ENCODE measurements at places on chromosomes 1 and 21. TPM values are rescaled to one million over a fixed set of nuclear protein-coding genes. Genes with fewer than 3 reads are reported as not detected.

DNA sequence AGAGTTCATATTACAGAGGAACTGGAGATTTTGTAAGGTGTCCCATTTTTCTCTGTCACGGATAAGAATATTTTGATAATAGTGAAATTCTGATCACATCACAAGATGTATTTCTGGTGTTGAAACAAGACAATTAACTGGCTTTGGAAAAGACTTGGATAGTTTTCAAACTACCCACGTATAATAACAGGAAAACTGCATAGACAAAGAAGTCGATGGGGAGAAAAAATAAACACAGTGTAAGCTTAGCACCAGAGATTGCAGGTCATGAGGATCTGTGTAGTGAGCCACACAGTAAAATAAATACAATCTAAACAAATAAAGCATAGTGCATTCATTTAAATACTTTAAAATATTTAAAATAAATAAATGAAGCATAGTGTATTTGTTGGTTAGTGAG, 452.3 kb upstream of the ADAMTS5 start:
- DNase-seq, result no peak
- H3K4me3 ChIP-seq, result no peak overlapping the region
- H3K27me3 ChIP-seq, result no peaks in the 10 kb centered on the region
- H3K27ac ChIP-seq, result no peak overlapping the region

WNT9A gene
- 11.6 TPM for total RNA-seq

ADAMTS4 gene
- 9.9 TPM for total RNA-seq

- no peak for DNase-seq
- peaks cover 15% of the 10 kb centered on the region for H3K4me1 ChIP-seq
- H3K4me3 ChIP-seq, result no peak overlapping the region
- H3K27ac ChIP-seq, result no peak overlapping the region
- no peaks in the 10 kb centered on the region for H3K36me3 ChIP-seq
- H3K27me3 ChIP-seq, result no peaks in the 10 kb centered on the region
Measured at GRCh38 chr1:183732236-183732880, 72.6 kb upstream of the RGL1 start.

DNA sequence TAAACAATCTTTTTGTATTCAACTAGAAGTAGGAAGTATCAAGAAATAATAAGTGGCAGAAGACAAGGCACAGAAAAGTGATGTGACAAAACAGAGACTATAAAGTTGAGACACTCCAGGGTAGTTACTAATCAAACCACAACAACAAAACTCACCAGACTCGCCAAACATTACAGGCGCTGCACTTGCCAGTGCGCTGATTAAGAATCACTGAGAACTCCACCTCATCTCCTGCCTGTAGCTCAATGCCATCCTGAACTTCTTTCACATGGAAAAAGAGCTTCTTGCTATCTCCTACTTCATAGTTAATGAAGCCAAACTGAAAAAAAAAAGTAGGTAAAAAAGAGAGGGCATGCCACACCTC, 2.8 kb upstream of the NRAS start:
- H3K4me1 ChIP-seq, result peaks cover 11% of the 10 kb centered on the region
- no peak overlapping the region for H3K4me3 ChIP-seq
- H3K27me3 ChIP-seq, result no peaks in the 10 kb centered on the region
- H3K27ac ChIP-seq, result no peak overlapping the region
- no peak for DNase-seq
- H3K36me3 ChIP-seq, result peaks cover 69% of the 10 kb centered on the region

- no peaks in the 10 kb centered on the region for H3K4me1 ChIP-seq
- no peaks in the 10 kb centered on the region for H3K27me3 ChIP-seq
- H3K27ac ChIP-seq, result no peak overlapping the region
Measured at GRCh38 chr1:198101716-198102453, 54.9 kb upstream of the NEK7 start.

S100B gene
- total RNA-seq, result 1.8 TPM

DTL gene
- 4.5 TPM for total RNA-seq

DNA sequence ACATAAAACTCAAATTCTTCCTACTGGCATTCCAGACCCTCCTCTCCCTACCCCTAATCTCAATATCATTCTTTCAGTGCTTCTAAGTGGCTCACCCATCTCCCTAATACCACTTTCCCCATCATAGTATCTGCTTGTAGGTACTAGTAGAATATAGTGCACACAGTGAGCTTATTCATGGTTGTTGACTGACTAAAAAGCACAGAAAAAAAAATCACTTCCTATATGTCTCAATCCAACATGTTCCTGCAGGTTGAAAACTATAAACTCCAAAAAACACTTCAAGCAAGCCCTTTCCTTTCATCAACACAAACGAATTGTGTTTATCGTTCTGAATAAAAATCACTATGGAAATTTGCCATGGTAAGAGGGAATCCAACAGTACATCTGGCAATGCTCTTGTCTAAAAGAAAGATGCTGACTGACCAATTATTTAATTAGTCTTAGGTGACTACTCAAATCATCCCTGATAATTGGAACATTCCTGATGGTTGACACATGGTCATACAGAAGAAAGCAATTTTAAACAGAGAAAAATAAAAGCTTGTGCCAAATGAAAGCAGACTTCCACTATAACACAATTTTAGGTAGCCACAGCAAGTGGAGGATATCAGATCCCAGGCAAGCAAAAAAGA, 87.1 kb downstream of the NDUFS5 start:
- H3K27me3 ChIP-seq, result no peaks in the 10 kb centered on the region
- H3K4me3 ChIP-seq, result no peak overlapping the region
- H3K36me3 ChIP-seq, result no peaks in the 10 kb centered on the region
- DNase-seq, result no peak
- peaks cover 97% of the 10 kb centered on the region for H3K4me1 ChIP-seq
- no peak overlapping the region for H3K27ac ChIP-seq
